Uterus (tissue), 4 donors: ENCODE measurements at places on chromosomes 13 and 19.
A peak's percentile ranks its signal among the peaks of the same experiment; 100 is the strongest.

GRCh38 chr13:64283926-64284325, 2868.3 kb upstream of the PCDH20 start:
- no peak for DNase-seq
- no peak overlapping the region for H3K27ac ChIP-seq
- H3K4me1 ChIP-seq, result no peaks in the 10 kb centered on the region

DNA sequence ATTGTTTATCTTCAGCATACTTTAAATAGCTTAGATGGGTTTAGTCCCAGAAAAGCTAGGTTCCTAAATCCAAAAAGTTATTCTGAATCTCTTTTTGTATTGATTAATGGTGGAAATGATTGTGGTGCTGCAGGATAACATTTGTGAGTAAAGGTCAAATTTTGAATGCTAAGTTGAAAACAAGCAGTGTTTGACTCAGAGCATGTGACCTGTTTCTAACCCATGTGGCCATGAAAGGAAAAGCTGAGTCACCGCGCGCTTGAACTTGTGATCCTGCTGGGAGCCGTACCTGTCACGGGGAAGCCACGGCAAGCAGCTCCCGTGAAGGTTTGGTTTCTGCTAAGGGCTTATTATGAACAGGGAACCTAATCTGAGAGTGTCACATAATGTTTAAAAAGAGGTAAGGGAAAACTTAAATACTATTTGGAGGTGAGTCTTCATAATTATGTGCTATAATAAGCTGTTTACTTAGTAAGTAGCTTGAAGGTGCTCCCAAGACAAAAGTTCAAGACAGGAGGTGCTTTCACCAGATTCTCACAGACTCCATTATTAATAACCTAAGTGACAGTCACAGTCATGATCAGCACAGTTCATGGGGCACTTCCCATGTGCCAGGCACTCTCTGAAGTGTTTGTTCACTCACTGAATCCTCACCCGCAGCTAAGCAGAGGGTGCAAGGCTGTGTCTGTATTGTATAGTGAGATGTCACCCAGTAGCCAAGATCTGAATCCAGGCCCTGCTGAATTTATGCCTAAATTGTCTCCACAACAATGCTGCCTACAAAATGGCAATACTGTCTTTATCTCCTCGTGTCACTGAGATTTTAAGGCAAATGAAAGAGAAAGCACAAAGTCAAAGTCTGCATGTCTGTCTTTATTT, 286.5 kb downstream of the MYO16 start:
- H3K27me3 ChIP-seq, result no peaks in the 10 kb centered on the region
- H3K27ac ChIP-seq, result peak overlapping the region; percentile 89
- DNase-seq, result peak; percentile 90
- no peaks in the 10 kb centered on the region for H3K36me3 ChIP-seq
- no peaks in the 10 kb centered on the region for H3K4me1 ChIP-seq
- H3K4me3 ChIP-seq, result no peak overlapping the region

GRCh38 chr19:29076963-29077362, 136.0 kb downstream of the UQCRFS1 start:
- no peaks in the 10 kb centered on the region for H3K36me3 ChIP-seq
- no peak overlapping the region for H3K4me3 ChIP-seq
- no peaks in the 10 kb centered on the region for H3K4me1 ChIP-seq
- H3K27ac ChIP-seq, result no peak overlapping the region
- DNase-seq, result no peak

DNA sequence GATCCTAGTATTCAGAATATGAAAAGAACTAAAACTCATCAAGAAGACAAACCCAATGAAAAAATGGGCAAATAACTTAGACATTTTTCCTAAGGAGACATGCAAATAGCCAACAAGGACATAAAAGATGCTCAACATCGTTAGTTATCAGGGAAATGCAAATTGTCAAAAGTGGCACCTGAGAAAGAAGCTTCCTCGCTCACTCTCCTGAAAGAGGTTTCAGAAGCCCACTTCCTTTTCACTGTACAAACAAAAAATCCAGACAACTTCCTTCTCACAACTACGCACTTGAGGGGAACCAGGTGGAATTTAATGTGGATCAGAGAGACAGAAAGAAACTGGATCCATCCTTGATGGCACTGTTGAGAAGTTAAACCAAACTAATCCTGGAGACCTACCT, 41.5 kb downstream of the KLF12 start:
- no peaks in the 10 kb centered on the region for H3K36me3 ChIP-seq
- no peak overlapping the region for H3K27ac ChIP-seq
- no peak overlapping the region for H3K4me3 ChIP-seq
- H3K4me1 ChIP-seq, result no peaks in the 10 kb centered on the region
- no peaks in the 10 kb centered on the region for H3K27me3 ChIP-seq
- DNase-seq, result no peak

- DNase-seq, result peak; percentile 81
- H3K27ac ChIP-seq, result peak overlapping the region; percentile 78
- no peaks in the 10 kb centered on the region for H3K36me3 ChIP-seq
Measured at GRCh38 chr19:12194827-12195731, 32.2 kb downstream of the ZNF136 start.

- H3K27ac ChIP-seq, result no peak overlapping the region
- peak; percentile 32 for DNase-seq
- H3K36me3 ChIP-seq, result no peaks in the 10 kb centered on the region
- H3K27me3 ChIP-seq, result no peaks in the 10 kb centered on the region
- H3K4me3 ChIP-seq, result no peak overlapping the region
Measured at GRCh38 chr19:53076984-53077383, 26.2 kb downstream of the ZNF160 start.

DNA sequence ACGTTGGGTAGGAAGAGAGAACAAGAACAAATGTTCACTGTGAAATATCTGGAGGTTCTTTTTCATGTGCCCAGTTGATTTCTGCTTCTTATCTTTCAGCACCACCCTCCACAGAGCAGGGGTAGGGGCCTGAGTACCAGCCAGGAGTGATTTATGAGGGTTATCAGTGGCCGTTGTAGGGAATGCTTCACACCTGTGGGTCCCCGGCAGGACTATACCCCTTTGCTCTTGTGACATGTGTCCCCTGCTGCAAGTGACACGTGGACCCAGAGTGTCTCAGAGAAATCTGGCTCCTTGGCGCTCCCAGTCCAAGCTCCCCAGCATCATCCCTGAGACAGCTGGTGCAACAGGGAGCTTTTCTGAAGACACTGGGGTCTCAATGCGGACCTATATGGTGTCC, 29.7 kb downstream of the SIAH3 start:
- H3K27ac ChIP-seq, result no peak overlapping the region
- H3K4me1 ChIP-seq, result no peaks in the 10 kb centered on the region
- DNase-seq, result no peak
- no peaks in the 10 kb centered on the region for H3K27me3 ChIP-seq
- H3K36me3 ChIP-seq, result no peaks in the 10 kb centered on the region

DNA sequence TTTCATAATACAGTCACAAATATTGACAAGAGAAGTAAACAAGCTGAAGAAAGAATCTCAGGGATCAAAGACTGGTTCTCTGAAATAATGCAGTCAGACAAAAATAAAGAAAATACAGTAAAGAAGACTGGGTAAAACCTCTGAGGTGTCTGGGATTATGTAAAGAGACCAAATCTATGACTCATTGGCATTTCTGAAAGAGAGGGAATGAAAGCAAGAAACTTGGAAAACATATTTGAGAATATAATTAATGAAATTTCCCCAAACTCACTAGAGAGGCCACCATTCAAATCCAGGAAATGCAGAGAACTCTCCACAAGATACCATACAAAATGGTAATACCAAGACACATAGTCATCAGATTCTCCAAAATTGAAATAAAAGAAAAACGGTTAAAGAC, 53.0 kb upstream of the GPC6 start:
- H3K4me1 ChIP-seq, result no peaks in the 10 kb centered on the region
- H3K27ac ChIP-seq, result no peak overlapping the region

DNA sequence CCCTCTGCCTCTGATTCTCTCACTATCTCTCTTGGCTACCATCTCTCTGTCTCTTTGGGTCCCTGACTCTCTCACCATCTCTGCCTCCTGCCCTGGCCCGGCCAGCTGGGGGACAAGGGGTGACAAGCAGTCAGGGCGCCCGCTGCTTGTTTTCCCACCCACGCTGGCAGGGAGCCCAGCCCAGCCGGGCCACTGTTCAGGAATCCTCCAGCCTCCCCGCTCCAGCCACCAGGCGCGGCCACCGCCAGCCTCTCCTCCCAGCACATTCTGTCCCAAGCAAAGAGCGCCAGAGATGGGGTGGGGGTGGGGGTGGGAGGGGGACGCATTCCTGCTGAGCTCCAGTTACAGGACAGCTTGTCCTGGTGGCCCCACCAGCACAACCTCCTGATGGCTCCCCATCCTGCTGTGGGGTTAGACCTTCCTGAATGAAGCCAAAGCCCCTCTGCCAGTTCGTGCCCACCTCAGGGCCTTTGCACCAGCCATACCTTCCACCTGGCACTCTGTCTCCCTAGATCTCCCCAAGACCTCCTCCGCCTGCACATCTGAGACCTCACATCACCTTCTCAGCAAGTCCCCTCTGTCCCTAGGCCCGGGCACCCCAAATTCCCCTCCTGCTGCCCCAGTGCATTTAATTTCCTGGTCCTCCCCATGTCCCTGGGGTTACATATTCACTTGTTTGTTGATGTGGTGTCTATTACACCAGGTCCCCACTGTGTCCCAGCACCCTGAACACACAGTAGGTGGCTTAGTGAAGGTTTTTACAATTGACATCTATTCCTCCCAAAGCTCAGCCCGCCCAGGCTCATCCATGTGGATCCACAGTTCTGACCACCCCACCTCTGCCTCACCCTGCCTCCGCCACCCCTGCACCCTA, 12.5 kb downstream of the ARRDC2 start:
- peak overlapping the region; percentile 85 for H3K27ac ChIP-seq
- no peaks in the 10 kb centered on the region for H3K27me3 ChIP-seq
- no peaks in the 10 kb centered on the region for H3K36me3 ChIP-seq
- peaks cover 21% of the 10 kb centered on the region for H3K4me1 ChIP-seq

DNA sequence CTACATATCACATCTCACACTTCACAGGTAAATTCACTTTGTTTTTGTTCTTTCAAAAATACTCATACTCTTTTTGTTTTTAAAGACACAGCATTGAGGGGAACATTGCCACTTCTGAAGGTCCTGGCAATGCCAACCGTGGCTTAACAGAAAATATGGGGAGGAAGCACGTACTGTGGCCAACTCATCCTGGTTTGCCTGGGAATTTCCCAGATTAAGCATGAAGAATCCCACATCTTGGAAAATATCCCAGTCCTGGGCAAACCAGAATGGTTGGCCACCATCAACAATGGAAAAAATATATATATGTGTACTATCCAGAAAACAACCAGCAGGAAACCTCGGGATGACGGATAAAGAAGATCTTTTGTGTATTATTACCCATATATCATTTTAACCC, 1032.2 kb upstream of the SLC10A2 start:
- no peaks in the 10 kb centered on the region for H3K36me3 ChIP-seq
- DNase-seq, result no peak
- no peak overlapping the region for H3K4me3 ChIP-seq
- no peaks in the 10 kb centered on the region for H3K27me3 ChIP-seq

DNA sequence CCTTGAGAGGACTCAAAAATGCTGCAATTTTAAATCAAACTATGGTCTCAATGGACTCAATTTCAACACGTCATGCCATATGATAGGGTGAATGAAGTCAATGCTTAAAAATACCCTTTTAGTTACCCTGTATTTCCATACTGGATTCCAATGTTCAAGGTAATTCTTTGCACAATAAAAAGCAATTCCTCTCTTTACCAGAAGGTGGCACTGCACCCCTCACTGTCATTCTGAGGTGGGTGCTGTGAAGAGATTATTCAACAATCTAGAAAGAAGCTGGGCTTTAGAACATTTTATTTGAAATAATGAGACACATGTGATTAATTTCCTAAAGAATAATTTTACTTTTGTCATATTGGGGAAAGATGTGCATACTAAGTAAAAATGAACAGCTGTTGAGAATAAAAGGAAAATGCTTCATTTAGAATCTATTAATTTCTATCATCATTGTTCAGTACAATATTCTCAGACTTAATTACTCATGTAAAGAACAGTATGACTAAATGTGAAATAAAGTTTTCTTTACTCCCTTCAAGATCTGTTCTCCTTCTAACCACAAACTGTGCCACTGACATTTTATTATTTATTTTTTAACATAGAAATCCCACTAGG, 789.1 kb downstream of the GPC5 start:
- H3K36me3 ChIP-seq, result no peaks in the 10 kb centered on the region
- H3K27ac ChIP-seq, result no peak overlapping the region
- no peaks in the 10 kb centered on the region for H3K4me1 ChIP-seq
- no peaks in the 10 kb centered on the region for H3K27me3 ChIP-seq
- no peak overlapping the region for H3K4me3 ChIP-seq
- no peak for DNase-seq

DNA sequence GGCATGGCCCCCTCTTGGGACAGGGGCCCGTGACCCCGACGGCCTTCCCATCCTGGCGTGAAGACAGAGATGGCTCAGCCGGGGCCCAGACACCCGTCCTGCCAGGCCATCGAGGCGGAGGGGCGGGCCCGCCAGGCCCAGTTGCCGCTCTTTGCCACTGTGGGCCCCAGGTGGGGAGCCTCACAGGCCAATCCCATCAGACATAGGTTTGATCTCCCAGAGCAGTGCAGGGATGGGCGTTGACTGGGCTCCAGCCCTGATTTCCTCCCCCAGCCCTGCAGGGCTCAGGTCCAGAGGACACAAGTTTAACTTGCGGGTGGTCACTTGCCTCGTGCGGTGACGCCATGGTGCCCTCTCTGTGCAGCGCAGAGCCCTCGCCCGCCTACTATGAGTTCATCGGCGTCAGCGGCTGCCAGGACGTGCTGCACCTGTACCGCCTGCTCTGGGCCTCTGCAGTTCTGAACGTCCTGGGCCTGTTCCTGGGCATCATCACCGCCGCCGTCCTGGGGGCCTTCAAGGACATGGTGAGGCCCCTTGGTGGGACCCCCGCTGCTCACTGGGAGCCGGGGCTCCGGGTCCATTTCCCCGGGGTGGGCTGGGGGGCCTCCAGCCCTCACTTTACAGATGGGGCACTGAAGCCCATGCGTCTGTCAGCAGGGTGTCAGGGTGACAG, 42.4 kb downstream of the TMEM255B start:
- no peak overlapping the region for H3K27ac ChIP-seq
- no peaks in the 10 kb centered on the region for H3K36me3 ChIP-seq
- no peak overlapping the region for H3K4me3 ChIP-seq
- no peaks in the 10 kb centered on the region for H3K27me3 ChIP-seq

- no peaks in the 10 kb centered on the region for H3K36me3 ChIP-seq
- H3K27ac ChIP-seq, result no peak overlapping the region
- H3K4me3 ChIP-seq, result no peak overlapping the region
- H3K27me3 ChIP-seq, result no peaks in the 10 kb centered on the region
- DNase-seq, result no peak
Measured at GRCh38 chr13:84609716-84610115, 727.4 kb upstream of the SLITRK1 start.
